ENCODE measurements at places on chromosomes 7 and 10.

DNA sequence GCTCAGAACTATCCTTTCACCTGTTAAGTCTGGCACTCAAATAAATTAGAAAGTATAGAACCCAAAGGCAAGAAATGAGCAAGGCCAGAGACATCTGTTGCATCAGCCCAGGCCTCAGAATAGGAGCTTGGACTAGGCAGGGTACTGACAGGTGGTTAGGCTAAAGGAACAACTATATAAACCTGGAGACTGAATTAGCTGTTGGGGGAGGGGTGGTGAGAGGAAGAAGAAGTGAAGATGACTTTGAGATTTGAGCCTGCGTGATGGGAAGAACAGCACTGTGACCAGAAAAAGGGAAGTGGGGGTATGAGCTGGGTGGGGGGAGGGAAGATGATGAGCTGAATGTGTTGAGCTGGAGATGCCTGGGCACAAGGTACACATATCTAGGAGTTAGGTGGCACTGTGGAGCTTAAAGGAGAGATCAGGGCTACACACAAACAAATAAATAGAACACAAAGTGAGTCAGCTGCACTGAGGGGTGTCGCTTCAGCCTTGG is 244.7 kb downstream of the PTEN start:
- DNase-seq = peak; percentile 29

DNA sequence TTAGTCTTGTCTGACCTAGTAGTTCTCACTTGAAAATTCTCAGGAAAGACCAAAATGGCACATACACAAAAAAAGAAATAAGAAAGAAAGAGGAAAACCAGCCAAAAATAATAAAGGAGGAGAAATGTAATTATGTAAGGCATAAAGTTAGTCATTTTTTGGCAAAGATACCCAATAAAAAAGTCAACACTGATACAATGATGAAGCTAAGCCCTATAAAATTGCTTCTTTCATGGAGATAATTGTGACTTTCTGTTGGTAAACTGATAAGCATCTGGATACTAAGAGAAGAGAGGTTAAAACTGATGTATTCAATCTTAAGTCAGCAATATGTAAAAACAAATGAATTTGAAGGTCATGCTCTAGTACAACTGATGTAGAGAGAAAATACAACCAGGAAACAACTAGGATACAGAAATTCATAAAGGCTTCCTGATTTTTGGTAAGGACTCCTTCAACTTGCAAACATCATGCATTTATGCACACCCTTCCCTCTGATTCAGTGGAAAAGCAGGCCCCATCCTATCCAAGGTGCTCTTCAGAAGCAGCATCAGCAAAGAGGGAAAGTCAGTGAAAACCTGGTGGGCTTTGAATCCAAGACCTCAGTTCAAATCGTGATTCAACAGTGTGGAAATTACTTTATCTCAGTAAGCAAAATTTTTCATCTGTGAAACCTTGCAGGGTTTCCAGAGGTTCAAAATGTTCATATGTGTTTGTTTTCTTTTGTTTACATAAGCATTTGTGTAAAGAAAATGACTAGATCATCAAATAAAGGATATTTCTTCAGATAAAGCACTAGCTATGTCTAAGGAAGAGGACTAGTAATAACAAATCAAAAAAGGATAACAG is 32.6 kb downstream of the IMMP2L start:
- DNase-seq = no peak

DNA sequence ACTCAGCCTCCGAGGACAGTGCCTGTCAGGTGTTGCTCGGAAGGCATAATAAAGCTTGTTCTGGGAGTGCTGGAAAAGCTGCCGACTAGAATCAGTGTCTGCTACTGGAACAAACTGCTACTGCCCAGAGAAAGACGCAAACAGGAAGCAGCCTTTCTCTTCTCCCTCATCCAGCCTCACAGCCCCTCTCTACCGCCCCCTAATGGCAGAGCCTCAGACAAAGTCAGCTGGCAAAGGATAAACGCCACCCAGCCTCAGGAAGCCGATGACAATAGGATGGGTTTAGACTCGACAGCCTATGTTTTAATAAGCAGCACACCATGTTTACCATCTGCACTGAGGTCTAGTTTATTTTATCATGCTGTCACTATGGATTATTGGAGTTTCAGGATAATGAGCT is 169.5 kb upstream of the LYZL1 start:
- no peak for DNase-seq

GRCh38 chr10:2121929-2122328 is 384.6 kb upstream of the ADARB2 start:
- no peak for DNase-seq

DNA sequence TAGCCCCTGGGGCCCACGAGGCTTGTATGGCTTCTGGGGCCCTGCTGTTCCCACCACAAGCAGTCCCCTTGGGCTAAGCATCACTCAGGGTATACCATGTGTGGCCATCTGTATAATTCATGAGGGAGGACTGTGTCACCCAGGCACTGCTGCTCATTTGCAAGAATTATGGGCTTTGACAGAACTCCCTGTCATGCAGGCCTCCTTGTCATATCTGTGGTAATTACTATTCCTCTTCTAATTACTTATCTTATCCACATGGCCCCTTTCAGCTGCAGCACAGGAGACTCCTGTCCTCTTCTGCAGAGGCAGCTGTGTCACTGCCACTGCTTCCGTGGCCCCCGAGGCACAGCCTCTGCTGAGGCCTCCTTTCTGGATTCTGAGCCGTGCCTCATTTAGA is 46.3 kb downstream of the LRMDA start:
- no peak for DNase-seq

- no peak for DNase-seq
Observed at GRCh38 chr7:43649755-43650274, 66.9 kb downstream of the STK17A start.

DNA sequence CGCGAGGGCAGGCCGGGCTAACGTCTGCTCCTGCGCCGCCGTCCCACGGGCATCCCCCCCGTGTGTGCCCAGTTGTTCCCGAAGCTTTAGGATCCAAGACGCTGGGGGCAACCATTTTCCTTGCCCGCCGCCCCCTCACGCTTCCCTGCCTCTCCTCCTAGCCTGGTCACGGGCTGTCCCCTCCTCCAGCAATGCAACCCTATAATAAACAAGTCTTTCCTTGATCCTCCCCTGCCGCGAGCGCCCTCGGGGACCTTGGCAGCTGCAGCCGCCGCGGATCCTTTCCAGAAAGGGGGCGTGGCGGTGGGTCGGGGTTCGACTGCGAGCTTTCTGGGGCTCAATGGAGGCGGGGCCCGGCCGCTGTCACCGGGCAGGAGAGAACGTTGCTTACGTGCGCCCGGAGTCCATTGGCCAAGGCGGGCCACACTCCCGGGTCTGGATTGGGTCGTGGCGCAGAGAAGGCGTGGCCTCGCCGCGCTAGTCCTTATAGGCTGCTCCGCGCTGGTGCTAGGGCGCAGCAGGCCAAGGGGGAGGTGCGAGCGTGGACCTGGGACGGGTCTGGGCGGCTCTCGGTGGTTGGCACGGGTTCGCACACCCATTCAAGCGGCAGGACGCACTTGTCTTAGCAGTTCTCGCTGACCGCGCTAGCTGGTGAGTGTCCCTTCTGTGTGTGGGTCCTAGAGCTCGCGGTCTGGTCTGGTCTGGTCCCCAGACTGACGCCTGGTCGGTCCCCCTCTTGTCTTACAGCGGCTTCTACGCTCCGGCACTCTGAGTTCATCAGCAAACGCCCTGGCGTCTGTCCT is at the start of gene DDIT4:
DDIT4 (plus strand) TSS at position 515 of the 803 bp plus-strand sequence. CDS start 293 bp downstream, outside the sequence.
- DNase-seq = peak; percentile 97

DNA sequence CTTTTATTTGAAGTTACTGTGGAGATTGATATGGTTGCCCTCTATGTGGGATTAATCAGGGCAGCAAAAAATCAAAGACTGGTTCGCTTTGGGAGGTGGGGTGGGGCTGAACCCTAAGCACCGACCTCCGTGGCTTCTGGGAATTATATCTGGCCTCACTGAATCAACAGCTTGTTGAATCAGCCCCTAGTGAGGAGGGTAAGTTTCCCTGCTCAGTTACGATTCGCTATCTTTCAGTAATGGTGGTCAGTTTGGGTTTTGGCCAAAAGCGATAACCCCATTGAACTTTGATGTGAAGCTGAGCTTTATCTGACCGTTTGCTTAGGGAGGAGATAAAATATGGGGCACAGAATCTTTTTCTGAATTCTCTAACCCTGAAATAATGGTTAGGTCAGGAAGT is 16.6 kb upstream of the ARPC1A start:
- DNase-seq = no peak

DNA sequence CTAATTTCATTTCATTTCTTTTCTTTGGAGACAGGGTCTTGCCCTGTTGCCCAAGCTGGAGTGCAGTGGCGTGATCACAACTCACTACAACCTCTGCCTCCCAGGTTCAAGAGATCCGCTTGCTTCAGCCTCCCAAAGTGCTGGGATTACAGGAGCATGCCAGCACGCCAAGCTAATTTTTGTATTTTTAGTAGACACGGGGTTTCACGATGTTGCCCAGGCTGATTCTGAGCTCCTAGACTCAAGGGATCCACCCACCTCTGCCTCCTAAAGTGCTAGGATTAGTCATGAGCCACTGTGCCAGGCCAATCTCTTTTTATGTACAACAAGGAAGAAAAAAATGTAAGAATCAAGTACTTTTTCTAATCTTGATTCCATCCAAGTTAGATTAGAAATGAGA is 10.7 kb upstream of the KMT2E start:
- DNase-seq = no peak

DNA sequence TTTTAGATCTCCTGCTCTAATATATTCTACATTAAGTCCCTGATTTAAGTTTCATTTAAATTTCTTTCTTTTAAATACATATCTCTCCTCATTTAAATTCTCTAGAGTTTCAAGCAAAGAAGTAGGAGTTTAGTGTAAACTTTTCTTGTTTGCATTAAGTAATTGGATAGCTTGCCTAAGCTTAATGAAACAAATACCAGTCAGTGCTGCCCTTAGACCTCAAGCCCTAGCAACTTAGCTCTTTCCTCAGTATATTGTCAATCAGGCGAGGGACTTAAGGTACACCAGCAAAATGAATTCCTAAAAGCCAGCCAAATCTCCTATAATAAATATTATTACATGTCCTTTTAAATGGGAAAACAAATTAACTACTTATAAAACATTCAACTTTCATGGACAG is 101.5 kb downstream of the CHCHD3 start:
- DNase-seq = no peak

- no peak for DNase-seq
Observed at GRCh38 chr7:158820656-158821055, 8.7 kb downstream of the ESYT2 start.

DNA sequence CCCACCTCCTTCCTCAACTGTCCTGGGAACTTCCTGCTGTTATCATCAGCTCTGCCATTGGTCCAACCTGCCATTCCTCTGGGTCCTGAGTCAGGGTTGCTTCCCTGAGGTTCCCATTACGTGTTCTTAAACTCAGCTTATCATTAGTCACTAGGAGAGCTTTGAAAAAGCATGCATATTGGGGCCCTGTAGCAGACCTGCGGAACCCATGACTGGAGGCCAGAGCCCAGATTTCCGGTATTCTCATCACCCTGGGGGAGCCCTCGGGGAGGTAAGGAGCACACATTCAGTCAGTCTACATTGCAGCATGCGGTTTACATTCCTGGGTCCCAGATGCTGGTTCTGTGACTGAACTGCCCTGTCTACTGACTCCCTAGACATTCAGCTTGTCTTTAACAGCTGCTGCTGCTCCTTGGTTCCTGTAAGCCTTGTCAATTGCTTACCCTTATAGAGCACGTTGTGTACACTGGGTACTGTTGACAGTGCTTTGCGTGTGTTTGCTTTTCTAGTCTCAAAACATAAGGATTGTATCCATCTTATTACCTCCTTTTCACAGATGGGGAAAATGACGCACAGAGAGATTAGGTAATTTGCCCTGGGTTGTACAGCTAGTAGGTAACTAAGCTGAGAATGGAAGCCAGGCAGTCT is 12.8 kb downstream of the CDHR3 start:
- DNase-seq = no peak

- DNase-seq = peak; percentile 78
Observed at GRCh38 chr10:124403548-124403947, 15.2 kb downstream of the OAT start.

GRCh38 chr10:98489561-98490481 is 43.1 kb upstream of the HPS1 start:
- DNase-seq = peak; percentile 55

- no peak for DNase-seq
Observed at GRCh38 chr7:149477494-149478443, 16.9 kb upstream of the ZNF777 start.

DNA sequence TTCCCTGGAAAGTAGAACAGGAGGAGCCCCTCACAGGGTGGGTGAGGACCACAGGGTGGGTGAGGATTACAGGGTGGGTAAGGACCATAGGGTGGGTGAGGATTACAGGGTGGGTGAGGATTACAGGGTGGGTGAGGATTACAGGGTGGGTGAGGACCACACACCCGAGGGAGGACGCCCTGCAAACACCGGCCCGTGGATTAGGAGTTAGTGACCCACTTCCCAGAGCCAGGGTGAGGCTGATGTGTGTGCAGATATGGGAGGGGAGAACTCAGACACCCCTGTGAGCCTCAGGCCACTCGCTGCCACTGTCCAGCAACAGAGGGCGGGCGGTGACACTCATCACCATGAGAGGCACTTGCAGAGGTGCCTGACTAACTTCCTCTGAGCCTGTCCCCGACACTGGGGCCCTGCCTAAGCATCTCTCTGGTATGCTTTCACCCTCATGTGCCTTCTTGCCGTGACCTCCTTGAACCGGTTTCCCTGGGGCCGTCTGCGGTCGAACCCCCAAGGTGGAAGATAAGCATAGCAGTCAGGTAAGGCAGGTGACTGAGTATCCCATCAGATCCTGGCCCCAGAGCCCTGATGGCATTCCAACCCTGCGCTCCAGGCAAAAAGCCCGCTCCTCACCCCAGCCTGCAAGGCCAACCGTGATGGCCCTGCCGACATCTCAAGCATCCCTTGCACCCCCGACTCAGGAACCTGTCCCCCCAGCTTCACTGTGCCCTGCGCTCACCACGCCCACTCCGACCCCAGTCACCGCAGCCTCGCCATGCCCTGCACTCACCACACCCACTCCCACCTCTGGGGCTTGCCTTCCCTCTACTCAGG is 74.1 kb downstream of the FAM53B start:
- no peak for DNase-seq

DNA sequence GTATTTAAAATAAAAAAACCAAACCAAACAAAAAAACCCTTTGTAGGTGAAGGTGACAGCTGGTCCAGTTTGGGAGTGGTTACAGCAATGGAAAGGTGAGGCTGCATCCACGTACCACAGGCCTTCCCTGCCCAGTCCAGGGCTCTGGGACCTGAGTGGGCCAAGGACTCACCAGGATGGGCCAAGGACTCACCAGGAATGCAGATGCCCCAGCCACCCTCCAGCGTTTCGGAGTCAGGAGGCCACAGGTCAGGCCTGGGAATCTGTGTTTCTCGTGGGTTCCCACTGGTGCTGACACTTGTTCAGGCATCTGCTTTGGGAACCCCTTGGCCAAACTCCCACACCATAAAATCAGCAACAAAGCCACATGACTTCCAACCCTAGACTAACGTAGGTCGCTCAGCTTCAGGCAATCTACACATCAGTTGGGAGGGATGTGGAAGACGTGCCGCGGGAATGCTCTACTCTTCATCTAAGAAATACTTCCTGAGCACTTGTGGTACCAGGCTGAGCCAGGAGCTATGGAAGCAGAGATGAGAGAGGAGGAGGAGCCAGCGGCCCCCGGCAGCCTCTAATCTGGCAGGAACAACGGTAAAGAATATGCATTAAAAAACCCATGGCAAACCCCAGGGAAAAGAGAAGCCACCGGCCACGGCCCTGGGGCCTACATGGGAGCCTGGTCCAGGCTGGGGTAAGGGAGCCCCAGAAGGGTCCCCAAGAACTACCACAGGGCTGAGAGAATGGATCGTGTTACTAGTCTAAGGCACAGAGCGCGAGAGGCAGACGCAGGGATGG is 473.4 kb downstream of the PTPRN2 start:
- DNase-seq = no peak
